NK-92 treated with Interleukin-12 subunit alpha and Interleukin-12 subunit beta, amount 100 ng/mL, for 24 hours (cell line): ENCODE measurements at places on chromosomes 12 and 14.

DNA sequence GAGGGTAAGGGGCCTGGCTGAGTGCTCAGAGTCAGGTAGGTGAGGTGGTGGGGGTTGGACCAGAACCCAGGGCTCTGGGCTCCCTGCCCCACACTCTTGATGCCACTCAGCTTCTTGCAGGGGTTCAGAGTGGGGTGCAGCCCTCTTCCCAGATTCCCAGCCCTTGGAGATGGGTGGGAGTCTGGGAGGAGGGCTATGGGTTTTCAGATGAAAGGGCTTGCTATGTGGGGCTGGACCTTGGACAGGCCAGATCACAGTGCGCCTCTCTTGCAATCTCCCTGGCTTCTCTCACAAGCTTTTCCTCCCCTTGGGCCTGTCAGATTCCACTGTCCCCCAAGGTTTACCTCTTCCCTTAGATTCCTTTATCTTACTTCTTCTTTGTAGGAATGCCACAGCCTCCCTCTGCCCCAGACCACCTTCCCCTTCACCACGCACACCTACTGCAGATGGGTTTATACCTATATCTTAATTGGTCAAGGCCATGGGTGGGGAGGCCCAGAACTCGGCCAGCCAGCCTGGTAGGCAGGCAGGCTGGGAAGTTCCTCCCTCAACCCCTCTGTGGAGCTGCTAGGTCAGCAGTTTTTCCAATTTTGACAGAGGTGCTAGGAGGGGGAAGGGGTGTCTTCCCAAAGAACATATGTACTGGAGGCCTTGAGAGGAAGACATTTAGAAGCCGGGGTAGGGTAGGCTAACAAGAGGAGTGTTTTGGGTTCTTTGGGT, 1.4 kb downstream of the NYNRIN start:
- DNase-seq, result no peak

DNA sequence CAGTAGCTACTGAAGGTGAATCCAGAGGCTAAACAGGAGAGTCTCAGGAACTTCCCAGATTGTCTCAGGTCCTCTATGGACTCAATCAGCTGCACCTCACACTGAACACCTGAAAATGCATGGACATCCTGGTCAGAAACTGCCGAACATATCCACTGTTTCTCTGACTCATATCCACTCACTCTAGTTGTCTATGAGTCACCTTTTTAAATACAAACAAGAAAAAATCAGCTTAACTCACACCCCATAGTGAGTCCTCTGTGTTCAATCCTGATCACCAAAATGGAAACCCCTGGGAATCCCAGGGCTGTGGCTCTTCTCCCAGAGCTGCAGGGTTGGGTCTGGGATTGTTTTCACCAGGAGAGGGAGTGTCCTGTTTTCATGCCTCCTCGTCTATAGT, 556.7 kb downstream of the TMEM121 start:
- no peak for DNase-seq

GRCh38 chr12:112928978-112929377, 9.3 kb upstream of the OAS3 start:
- DNase-seq, result no peak

GRCh38 chr14:80388980-80389711, 177.8 kb upstream of the DIO2 start:
- DNase-seq, result no peak

GRCh38 chr12:28552251-28552970, 362.2 kb downstream of the CCDC91 start:
- DNase-seq, result no peak

- peak; percentile 8 for DNase-seq
Observed at GRCh38 chr12:66251049-66251448, 51.2 kb upstream of the HELB start.

DNA sequence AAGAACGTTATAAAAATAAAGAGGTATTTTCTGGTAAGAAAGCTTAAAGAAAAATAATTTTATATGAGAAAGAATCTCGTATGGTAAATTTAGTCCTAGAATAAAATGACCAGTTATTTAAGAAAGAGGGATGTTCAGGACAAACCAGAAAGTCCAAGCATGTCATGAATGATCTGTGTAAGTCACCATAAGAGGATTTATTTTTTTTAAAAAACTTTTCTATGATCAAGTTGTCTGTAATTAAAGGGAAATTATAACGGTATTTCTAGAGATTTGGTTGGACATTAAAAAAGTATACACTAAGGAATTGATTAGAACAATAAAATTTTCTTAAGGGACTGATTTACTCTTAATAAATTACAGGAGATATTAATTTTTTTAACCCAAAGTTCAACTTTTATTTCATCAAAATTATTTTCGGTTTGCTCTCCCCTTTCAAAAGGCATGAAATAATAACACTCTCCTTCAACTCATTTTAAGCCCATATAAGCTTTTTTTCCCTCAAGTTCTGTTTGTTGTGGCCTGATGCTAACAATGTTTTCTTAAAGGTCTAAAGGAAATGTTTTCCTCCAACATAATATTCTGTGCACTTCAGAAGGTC, 49.9 kb upstream of the CPSF6 start:
- no peak for DNase-seq

DNA sequence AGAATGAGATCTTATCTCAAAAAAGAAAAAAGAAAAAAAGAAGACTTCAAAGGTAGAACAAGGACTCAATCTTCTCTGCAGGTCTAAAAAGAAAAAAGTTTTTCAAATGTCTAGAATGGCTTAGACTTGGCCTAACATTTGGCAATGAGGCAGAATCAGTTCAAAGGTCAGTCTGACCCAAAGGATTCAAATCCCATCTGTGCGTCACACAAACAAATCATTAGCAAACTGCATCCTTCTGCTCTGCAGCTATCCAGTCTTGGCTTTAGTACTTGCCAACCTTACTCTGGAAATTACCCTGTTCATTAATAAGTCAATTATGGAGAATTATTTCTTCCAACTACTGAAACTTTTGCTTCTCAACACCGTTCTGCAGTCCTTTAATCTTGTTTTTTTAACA, 3.1 kb downstream of the YAF2 start:
- DNase-seq, result no peak

- DNase-seq, result no peak
Observed at GRCh38 chr14:84129007-84129406, 1400.9 kb upstream of the FLRT2 start.

DNA sequence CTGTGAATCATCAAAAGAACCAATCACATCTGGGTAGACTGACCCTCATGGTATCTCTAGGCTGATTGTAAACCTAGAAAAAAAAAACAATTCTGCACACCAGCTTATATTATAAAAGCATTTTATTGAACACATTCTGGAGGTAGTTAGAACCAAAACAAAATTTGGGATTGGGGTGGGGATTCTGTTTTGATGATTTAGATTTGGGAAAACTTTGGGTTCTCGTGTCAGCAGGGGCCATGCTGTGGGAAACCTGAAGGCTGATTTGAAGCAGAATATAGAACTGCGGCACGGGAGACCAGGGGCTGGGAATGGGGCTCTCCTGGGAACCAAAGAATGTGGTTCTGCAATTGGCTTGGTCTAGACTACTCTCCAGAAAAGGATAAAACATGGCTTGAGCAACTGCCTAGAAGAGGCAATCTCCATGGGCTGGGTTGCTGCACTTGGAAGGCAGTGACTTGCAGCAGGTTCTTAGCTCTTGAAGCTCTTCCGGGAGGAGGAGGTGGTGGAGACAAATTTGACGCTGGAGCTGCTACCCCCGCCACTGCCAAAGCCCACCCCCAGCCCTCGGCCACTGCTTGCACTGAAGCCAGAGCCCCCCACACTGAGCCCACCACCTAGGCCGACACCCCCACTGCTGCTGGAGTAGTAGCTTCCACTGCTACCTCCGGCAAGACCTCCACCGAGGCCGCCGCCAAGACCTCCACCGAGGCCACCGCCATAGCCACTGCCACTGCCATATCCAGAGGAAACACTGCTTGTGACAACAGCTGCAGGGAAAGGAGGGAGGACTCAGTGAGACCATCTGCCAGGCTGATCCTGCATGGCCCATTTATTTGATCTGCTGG, 5.5 kb downstream of the KRT5 start:
- no peak for DNase-seq

DNA sequence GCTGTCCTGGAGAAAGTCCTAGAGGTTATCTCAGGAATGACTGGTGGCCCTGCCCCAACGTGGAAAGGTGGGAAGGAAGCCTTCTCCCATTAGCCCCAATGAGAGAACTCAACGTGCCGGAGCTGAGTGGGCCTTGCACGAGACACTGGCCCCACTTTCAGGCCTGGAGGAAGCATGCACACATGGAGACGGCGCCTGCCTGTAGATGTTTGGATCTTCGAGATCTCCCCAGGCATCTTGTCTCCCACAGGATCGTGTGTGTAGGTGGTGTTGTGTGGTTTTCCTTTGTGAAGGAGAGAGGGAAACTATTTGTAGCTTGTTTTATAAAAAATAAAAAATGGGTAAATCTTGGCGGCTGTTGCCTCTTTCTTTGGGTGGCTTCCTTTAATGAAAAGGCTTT, 152.8 kb downstream of the SMOC1 start:
- DNase-seq, result no peak

DNA sequence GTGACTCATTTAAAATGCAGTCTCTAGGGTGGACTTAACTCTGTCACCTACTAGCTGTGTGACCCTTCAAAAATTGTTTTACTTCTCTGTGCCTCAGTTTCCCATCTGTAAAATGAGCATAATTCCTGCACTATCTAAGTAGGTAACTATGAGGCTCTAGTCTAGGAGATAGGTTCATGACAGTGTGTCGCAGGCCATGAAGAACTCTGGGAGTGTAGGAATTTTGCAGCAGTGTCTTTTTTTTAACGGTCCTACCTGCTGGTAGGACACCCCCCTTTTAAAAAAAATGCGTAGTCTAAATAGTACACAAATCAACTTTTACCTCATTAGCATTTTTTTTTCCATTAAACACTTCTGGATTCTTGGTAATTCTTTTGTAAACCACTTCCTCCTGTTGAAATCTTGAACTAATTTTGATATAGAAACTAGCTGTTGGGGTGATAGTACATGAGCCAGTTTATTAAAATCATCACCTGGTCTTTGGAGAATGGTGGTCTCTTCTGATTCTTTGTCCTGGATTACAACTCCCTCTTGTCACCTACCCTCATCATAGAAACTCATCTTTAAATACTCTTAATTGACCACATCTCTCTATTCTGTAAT, 86.0 kb upstream of the SLC38A2 start:
- no peak for DNase-seq

- DNase-seq, result no peak
Observed at GRCh38 chr14:85987907-85988306, 458.0 kb downstream of the FLRT2 start.

DNA sequence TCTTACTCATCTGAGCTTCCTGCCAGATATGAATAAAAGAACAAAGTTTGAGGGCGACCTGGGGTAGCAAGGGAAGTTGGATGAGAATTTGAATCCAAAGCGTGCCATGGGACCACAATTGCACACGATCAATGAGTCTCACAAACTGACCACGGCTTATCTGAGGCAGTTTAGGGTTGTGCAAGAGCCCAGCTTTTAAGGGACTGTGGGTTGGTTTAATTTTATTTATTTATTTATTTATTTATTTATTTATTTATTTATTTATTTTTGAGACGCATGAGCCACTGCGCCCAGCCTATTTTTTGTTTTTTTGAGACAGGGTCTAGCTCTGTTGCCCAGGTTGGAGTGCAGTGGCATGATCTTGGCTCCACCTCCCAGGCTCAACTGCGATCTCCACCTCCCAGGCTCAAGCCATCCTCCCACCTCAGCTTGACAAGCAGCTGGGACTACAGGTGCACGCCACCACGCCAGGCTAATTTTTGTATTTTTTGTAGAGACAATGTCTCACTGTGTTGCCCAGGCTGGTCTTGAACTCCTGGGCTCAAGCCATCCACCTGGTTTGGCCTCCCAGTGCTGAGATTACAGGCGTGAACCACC, 1.1 kb downstream of the AMDHD1 start:
- no peak for DNase-seq

GRCh38 chr14:46717211-46717610, 65.6 kb upstream of the RPL10L start:
- DNase-seq, result no peak

DNA sequence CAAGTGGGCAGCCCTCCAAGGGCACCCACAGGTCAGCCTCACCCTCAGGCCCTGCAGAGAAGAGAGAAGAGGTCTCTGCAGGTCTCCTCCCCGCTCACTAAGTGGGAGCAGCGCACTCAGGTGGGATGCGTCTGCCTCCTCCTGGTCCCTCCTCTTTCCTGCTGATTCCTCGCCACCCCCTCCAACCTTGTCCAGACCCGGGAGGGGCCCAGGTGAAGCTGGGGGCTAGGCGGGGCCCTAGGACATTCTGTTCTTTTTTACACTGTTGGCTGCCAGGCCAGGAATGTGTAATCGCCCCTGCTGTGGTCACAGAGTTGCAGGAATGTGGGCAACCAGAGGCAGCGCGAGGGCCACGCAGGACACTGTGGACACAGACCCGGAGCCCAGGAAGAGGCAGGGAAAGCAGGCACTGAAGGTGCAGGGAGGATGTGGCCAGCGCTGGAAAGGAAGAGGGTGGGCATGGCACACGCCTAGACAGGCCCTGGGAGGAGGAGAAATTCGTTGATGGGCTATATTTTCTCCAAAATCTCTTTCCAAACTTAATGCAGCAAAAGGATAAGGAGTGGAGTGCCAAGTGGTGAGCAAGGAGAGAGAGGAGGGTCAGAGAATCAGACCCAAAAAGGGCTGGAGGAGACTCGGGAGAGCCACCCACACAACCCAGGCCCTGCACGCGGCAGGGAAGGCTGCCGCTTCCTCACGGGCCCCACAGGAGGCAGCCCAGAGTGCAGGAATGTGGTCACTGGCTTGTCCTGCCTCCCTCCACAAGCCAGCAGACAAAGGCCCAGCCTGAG, 911 bp upstream of the SCNN1A start:
- DNase-seq, result no peak

- DNase-seq, result no peak
Observed at GRCh38 chr12:131736446-131737149, 25.7 kb downstream of the SFSWAP start.

GRCh38 chr12:50971946-50972345, 19.6 kb downstream of the HIGD1C start:
- no peak for DNase-seq

GRCh38 chr12:117294189-117294603, 67.2 kb downstream of the NOS1 start:
- no peak for DNase-seq

DNA sequence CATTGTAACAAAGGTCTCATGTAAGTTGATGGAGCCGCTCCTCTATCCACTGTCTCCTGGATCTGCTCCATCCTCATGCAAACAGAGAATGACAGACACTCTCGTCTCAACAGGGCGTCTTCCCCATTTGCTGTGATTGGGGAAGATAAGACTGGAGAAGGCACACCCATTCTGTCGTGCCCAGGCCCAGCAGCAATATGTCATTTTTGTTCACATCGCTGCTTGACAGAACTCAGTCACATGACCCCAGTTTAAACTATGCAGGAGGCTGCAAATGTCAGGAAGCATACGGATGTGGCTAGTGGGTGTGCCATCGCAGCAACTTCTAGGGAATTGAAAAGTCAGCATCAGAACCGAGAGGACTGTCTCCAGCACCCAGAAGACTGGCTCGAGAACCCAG, 290.5 kb downstream of the TMEM132D start:
- DNase-seq, result no peak
